ENCODE measurements at places on chromosomes 5 and 9. TPM values are rescaled to one million over a fixed set of nuclear protein-coding genes. Genes with fewer than 3 reads are reported as not detected.

SLC12A7 gene
- total RNA-seq, result 49.5 TPM

- DNase-seq, result no peak
These were observed 1.2 kb downstream of the MAPK9 start for GRCh38 chr5:180290568-180291233.

ACOT12 gene
- total RNA-seq, result not detected

TLR4 gene
- 70.1 TPM for total RNA-seq

PCDHB9 gene
- 3.0 TPM for total RNA-seq

DNA sequence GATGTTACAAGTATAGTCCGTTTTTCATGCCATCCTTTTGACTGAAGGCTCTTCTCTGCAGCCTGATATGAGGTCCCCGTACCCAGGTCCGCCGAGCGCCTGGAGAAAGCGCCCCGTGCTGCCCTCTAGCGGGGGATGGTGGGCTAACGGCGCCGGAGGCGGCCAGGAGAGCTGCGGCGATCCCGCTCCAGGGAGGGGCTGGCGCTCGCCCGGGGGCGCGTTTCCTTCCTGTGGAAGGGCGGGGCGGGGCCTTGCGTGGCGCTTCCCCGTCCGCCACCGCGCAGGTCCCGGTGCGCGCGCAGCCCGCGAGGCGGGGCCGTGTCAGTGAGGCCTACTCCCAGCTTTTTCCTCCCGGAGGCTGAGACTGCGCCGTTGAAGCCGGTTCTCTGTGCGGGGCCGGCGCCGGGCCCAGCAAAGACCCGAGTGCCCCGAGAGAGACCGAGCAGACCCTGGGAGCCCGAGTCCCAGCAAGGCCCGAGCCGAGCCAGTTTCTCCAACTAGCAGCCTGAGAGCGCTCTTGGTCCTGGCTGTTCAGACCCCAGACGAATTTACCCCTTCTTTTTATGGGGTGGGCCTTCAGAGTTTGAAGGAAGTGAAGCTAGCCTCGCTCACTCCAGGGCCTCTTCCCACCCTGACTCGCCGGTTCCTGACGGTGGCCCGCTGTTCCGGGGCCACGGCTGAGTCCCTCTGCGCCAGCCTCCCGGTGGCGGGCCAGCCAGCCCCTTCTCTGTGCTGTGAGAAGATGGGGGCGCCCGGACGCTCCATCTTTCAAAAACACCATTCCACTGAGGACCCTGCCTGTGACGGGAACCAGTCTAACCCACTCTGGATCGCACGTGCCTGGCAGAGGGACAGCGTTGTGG, 9.7 kb upstream of the PHF2 start:
- DNase-seq, result peak; percentile 99

- no peak for DNase-seq
These were observed 25.7 kb downstream of the SREK1IP1 start for GRCh38 chr5:64742821-64743220.

DNA sequence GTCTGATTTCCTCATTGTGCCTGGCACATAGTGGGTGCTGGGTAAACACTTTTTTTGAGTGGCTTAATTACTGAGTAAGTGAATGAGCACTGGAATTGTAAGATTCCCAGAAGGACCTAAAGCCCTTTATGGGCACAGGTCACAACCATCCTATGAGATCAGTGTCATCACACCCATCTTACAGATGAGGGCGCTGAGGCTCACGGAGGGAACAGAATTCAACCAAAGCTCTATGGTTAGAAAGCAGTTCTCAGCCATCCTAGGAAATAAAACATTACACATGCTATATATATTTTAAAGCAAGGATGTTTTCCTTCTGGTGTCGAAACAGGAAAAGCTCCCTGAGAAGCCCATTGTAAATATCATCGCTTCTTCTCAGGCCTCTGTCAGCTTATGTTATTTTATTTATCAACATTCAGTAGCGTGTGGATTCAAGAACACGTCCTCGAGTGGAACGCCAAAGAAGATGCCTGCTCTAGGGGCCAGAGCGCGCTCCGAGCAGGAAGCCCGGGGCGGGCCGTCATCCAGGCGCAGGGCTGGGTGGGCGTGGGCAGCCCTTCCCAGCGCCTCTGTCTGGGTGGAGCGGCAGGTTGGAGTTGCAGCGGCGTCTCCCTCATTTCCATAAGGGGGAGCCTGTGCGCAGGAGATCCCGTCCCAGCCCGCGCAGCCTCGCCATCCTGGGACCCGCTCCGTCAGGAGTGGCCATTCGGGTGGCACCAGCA, 155.8 kb upstream of the SMIM23 start:
- peak; percentile 61 for DNase-seq

RAB3C gene
- 0.30 TPM for total RNA-seq

ADAMTSL1 gene
- 3.7 TPM for total RNA-seq

GRCh38 chr5:19555876-19556275, 432.1 kb downstream of the CDH18 start:
- DNase-seq, result no peak

GRCh38 chr5:115374057-115374775, 77.8 kb upstream of the CCDC112 start:
- no peak for DNase-seq

GRCh38 chr9:77747163-77747562, 99.0 kb upstream of the GNA14 start:
- no peak for DNase-seq

DNA sequence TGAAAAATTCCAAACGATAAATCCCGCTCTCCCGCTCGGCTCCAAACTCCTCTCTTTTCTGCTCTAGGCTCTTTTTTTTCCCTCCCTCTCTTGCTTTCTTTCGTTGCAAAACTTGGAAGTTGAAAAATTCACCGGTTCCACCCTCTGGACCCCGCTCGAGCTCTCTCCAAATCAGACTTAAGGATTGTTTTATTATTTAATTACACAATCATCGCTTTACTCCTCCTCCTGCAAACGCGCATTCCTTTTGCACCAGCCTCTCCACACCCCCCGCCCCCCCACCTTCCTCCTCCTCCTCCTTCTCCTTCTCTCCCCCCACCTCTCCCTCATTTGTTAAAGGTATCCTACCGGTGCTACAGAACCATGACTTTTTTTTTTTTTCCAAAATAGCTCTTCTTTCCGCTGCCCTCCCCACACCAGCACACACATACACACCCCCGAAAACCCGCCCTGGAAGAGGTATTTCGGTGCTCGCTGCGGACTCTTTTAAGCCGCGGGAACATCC, 535 bp upstream of the NFIB start:
- peak; percentile 77 for DNase-seq

DNA sequence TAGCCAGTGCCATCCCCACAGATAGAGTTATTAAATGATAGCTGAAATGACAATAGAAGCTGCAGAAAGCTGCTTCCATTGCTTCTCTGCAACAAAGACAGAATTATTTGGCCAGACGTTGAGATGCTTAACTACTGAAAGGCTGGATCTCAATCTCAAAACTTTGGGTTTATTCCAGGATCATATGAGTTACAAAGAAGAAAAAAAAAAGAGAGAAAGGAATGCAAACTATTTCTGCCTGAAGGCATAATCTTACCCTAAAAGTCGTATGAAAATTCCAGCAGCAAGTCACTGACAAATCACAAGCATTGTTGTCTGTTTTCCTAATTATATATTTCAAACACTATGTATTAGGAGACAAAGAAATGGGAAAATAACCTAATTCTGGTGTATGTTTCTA, 12.8 kb upstream of the TYRP1 start:
- DNase-seq, result no peak

DNA sequence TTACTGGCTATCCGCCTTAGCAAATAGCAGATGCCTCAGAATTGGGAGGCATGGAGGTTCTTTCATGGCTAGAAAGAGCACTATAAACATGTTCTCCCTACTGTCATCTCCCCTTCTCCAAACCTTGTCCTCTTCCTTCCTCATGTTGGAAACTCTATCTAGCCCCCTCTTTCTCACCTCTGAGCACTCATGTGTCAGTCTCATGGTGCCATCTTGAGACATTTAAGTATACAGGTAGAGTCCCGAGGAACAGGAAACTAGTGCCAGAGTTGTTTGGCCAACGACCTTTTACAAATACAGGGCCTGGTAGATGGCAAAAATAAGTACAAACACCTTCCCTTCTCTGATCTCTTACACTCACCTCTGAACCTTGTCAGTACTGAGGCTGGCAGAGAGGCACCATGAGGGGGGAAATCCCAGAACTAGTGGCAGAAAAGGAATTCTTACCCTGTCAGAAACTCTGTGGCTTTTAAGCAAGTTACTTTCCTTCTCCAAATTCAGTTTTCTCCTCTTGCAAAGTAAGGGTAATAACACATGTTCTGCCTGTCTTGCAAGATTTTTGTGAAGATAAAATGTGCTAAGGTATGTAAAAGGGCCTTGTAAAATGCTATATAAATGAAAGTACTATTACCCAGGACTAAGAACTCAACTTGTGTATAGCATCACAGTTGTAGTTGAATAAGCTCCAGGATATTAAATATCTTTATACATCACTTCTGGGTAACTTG, 94.1 kb upstream of the SNX2 start:
- no peak for DNase-seq

DNA sequence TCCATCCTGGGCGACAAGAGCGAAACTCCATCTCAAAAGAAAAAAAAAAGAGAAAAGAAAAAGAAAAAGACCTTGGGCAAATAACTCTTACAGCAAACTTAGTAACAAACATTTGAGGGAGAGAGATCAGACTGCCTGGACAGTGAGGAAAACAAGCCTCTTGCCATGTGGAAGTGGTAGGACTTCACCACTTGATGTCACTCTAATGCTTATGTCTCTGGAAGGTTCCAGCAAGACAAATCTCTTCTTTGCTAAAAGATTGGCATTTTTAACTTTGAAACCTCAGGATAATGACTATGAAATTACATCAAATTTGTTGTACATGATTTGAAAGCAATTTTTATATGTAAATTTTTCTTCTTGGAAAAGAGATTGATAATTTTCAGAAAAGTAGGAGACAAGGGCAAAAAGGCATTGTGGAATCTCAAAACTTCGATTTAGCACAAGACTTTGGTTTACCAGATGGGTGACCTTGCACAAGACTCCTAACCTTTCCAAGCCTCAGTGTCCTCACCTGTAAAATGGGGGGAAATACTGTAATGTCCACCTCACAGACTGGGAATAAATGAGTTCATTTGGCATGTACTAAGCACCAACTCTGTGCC, 5.4 kb downstream of the ACTL7B start:
- no peak for DNase-seq

DNA sequence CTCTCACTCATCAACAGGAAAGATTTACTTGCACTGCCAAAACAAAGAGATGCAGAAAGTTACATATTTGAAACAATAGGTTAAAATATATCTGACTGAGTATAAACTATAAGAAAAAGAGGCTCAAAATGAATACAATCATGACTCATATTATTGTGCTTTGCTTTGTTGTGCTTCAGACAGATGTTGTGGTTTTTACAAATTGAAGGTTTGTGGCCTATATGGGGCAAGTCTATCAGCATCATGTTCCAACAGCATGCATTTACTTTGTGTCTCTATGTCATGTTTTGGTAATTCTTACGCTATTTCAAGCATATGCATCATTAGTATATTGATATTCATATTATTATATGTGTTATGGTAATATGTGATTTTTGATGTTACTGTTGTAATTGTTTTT, 330.0 kb downstream of the PRR16 start:
- no peak for DNase-seq

DNA sequence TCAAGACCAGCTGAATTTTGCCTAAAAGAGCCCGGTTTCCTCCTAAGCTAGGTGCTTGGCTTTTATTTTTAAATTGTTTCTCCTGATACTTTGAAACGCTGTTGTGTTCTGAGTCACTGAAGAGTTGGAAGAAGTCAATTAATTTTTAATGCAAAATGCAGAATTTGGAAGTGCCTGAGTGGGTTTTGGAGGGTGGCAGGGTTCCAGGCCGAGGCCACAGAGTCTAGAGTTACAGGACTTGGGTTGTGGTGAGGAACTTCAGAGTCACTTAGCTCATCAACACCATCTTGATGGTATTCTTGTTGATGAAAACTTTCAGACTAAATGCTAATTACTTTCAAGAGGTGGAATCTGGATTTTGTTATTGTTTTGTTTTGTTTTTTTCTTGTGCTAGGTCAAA, 130.6 kb downstream of the PDZD2 start:
- no peak for DNase-seq

DNA sequence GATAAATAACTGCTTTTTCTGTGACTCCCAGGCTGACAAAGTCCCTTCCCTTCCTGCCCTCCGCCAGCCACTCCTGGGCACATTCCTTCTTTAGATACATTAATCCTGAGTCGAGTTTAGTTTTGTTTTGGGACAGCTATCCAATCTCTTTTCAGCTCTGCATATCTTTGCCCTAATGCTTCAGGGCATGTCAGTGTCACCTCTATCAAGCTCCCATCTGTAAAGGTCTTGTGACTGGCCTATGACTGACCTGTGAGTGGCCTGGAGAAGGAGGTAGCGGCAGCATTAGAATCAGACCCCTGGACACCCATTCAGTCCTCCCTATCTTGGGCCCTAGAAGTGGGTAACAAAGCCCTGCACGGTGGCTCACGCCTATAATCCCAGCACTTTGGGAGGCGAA, 34.0 kb upstream of the KLF4 start:
- DNase-seq, result no peak

IFNB1 gene
- total RNA-seq, result not detected

GABRA6 gene
- not detected for total RNA-seq

GRCh38 chr5:19660679-19661078, 327.3 kb downstream of the CDH18 start:
- no peak for DNase-seq

NIM1K gene
- 4.8 TPM for total RNA-seq

DNA sequence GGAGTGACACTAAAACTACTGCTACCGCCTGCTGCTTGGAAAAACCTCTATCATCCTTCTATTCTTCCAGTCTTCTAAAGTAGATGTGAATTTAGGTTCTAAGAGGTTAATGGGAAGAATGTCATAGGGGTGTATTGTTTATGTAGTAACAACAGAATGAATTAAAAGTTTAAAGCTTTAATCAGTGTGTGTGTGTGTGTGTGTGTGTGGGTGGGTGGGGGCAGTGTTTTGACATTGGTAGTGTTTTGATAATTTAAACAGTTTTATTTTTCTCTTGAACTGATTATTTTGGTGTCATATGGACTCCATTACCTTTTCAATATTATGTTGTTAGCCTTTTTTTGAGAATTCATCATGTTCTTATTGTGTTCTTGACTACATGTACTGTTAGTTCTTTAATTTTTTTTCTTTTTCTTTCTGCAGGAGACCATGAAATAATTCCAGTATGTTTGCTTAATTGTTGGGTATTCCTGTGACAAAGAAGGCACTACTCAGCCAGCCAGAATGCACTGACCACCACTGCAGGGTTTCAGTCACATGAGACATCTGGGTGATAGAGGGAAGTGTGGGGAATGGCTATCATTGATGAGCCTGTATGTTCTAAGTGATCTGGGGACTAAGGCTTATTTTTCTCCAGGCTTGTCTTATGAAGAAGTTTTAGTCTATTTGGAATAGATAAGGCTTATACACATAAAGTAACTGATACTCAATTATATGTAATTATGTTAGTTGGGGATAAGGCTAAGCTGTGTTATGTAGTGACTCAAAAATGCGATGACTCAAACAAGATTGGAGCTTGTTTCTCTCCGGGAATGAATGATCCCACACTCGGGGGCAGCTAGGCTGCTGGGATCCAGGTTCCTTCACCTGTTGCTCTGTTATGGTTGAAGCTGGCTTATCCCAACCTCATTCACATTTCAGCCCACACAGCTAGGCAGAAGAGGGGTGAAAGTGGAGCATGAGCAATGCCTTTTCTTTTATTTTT, 50.2 kb upstream of the ACTBL2 start:
- no peak for DNase-seq

GRCh38 chr5:107088907-107089306, 581.8 kb downstream of the EFNA5 start:
- no peak for DNase-seq

- no peak for DNase-seq
These were observed 53.0 kb upstream of the FAM120A start for GRCh38 chr9:93398471-93398870.
